ENCODE measurements at places on chromosomes 12 and 14.

GRCh38 chr14:54325766-54326165 is 71.0 kb upstream of the CDKN3 start:
- DNase-seq, result no peak

DNA sequence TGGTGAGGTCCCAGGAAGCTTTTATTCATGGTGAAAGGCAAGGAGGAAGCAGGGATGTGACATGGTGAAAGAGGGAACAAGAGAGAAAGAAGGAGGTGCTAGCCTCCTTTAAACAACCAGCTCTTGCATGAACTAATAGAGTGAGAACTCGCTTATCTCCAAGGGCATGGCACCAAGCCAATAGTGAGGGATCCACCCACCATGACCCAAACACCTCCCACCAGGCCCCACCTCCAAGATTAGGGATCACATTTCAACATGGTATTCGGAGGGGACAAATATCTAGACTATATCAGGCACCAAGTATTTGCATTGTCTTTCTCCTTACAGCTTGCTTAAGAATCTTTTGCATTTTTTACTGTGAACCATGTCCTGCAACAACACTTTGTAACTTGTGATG is 91.9 kb upstream of the DHRS4 start:
- no peak for DNase-seq

DNA sequence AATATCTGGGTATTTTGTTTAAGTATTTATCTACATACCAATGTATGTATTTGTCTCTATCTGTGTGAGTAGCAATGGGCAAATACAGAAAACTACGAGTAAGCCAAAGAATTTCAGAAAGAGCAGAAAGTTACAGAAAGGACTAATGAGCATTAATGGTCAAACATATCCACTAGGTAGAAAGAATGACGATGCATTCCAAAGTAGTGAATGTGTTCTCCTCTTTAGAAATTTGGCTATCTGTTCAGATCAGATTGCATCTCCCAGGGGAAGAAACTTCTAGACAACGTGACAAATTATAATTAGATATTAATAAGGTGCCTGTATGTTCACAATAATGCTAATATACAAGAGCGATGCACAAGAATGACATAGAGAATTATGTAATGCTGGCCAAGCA is 194.5 kb upstream of the GZMB start:
- no peak for DNase-seq

DNA sequence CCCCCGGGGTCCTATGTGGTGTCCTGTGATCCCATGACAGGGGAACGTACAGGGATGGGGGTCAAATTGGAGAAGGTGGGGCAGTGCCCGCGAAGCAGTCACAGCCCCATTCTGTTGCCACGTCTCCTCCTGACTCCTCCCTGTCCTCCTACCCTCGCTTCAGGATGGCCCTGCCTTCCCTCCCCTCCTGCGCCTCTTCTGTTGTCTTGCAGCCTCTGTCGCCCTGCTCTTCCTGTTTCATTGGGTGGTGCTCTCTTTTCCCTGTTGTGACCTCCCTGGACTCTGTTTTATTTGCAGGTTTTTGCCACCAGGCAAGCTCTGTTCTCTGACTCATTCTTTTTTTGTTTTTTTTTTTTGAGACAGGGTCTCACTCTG is 18.7 kb downstream of the CABP1 start:
- no peak for DNase-seq

GRCh38 chr12:53483979-53484377 is 15.3 kb downstream of the MAP3K12 start:
- DNase-seq, result no peak

GRCh38 chr14:50308363-50308915 is 3.6 kb downstream of the L2HGDH start:
- DNase-seq, result no peak

DNA sequence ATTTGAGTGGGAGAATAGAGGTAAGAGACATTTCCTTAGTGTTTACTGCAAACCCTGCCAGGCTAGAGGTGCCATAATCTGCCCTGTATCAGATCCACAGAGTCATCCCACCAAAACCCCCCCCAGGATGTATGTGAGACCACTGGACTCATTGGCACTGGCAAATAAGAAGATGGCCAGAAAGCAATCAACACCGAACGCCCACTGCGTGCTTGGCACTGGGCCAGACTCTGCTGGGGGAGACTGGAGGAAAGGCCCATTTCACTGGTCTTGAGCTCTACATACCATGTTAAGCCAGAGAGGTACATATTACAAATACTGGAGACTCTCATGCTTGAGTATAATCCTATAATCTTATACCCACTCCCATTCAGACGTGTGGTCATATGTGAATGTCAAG is 44.0 kb downstream of the SMUG1 start:
- no peak for DNase-seq

Measured in stimulated activated CD4-positive, alpha-beta T cell treated with anti-CD3 and anti-CD28 coated beads, Interleukin-15, amount 100 ng/mL, for 1 hour (primary cell).